ENCODE measurements at places on chromosomes 1 and 21. TPM values are rescaled to one million over a fixed set of nuclear protein-coding genes. Genes with fewer than 3 reads are reported as not detected.

Gene C1orf226
- total RNA-seq: 0.56 TPM

Gene ECM1
- total RNA-seq: 13.8 TPM

Gene SETSIP
- total RNA-seq: not detected

Gene ADAM30
- not detected for total RNA-seq

Gene SYCP1
- not detected for total RNA-seq

Gene RNPC3
- total RNA-seq: 3.1 TPM

Gene RLF
- total RNA-seq: 40.0 TPM

Gene CNTN2
- total RNA-seq: under 0.01 TPM

Gene GPX7
- total RNA-seq: 30.4 TPM

Gene KCNA2
- total RNA-seq: under 0.01 TPM

Gene UMODL1
- total RNA-seq: under 0.01 TPM

Gene BPNT1
- total RNA-seq: 38.7 TPM

Gene HAO2
- not detected for total RNA-seq

Gene AMY1A
- total RNA-seq: not detected

Gene PPP1R8
- 54.4 TPM for total RNA-seq
